ENCODE measurements at places on chromosomes 5 and 9.

GRCh38 chr9:124660341-124660801, 110.7 kb downstream of the NR6A1 start:
- DNase-seq = peak; percentile 27

- no peak for DNase-seq
These were observed 62.7 kb upstream of the PCA3 start for GRCh38 chr9:76701441-76702039.

GRCh38 chr9:101443364-101443771, 7.8 kb upstream of the ALDOB start:
- no peak for DNase-seq

GRCh38 chr5:56481428-56482357, 248.6 kb upstream of the ANKRD55 start:
- DNase-seq = no peak

- DNase-seq = no peak
These were observed 787.3 kb upstream of the WWC1 start for GRCh38 chr5:167503926-167504720.

- no peak for DNase-seq
These were observed 65.8 kb downstream of the MCCC2 start for GRCh38 chr5:71652803-71653543.
